Stimulated activated CD4-positive, alpha-beta T cell treated with anti-CD3 and anti-CD28 coated beads, TNF-alpha, amount 100 ng/mL, for 24 hours (primary cell): ENCODE measurements at places on chromosomes 1 and 21.

DNA sequence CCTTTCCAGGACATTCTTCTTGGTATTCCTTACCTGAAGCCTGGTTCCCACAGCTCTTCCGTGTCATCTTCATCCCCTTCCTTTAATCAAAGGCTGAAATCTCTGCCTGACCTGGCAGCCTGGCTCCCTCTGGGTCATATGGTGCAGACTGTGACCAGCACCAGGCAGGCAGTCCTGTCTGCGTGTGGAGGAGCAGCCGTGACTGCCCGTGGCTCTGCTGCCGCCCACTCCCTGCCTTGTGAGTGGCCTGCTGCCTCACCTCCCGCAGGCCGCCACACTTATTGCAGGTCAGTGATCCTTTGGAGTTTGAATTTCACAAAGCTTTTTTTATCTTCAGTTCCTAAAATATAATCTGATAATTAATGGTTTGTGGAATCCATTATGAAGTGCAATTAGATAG lies 36.2 kb upstream of the EPHA8 start:
- DNase-seq, result no peak

GRCh38 chr1:109258481-109259466 lies 9.4 kb downstream of the CELSR2 start:
- DNase-seq, result no peak

DNA sequence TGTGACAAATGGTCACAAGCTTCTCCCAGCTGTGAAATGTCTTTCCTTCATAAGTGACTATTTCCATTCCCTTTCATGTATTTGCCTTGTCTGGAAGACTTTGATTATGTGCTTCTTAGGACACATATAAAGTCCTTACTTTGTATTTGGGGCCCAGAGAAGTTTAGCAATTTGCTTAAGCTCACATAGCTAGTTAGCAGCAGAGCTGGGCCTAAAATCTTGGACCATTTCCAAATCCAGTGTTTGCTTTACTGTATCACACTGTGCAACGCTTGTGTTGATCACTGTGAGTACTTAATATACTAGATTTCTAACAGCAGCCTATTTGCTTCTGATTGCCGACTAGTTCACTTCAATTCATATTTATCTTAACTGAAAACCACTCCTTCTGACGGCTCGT lies 2.2 kb upstream of the KCNA3 start:
- DNase-seq, result no peak

DNA sequence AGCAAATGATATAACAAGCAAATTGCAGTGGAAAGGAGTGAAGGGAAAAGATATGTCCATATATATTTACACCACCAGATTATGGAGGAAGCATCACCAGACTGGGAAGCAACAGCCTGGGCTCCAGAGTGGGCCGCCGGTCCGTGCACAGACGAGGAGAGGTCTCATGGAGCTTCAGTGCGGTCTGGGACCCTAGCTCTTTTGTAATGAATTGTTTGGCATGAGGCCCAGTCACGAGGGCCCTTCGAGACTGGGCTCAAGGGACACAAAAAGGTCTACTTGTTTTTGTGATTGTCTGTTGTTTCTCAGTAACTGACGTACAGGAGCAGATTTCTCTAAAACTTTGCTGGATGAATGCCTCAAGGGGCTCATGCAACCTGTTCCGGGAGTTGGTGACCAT lies 12.9 kb upstream of the STUM start:
- no peak for DNase-seq

DNA sequence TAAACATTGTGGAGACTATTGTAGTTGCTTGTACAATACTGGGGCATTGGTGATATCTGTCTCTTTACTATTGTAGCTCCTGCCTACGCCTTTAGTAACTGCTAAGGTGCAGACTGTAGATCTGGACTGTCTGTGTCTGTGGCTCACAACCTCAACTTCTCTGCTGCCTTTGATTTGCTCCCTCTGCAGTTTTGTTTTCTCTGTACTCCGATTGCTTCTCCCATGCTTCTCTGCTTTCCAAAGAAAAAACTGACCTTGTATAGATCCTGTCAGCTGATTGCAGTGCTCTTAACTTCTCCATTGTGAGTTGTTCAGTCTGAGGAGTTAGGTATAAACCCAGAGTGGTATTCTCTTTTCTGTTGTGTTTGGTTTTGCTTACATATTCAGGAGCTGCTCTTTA lies 15.3 kb downstream of the MAGI3 start:
- no peak for DNase-seq

- DNase-seq, result no peak
These were observed 75.7 kb downstream of the PHTF1 start for GRCh38 chr1:113683384-113684152.

- DNase-seq, result no peak
These were observed 592 bp downstream of the AGRN start for GRCh38 chr1:1020415-1021009.

DNA sequence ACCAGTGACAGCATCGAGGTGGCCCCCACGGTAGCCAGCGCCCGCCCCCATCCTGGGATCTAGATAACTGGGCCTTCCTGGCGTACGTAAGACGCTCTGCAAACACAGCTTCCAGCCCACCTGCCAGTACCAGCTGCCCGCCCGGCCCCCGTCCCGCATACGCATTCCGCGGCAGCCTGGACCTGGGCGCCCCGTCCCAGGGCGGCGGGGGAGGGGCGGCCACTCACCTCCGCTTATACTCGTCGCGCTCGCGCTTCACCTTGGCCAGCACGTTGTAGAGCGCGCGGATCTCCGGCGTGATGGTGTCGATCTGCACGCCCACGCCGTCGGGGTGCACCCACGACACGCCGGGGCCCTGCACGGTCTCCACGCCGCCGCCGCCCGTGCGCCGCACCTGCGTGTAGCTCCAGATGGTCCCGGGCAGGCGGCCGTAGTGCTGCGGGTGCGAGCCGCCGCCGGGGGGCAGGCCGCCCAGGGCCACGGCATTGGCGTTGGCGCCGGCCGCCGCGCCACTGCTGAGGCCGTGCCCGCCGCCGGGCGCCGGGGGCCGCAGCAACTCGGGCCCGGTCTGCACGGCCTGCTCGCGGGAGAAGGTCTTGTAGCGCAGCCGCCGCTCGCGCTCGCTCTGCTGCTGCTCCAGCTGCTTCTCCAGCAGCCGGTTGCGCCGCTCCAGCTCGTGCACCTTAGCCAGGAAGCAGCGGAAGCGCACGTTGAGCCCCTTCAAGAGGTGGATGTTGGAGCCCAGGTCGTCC lies 859 bp downstream of the IFFO2 start:
- DNase-seq, result peak; percentile 57

- no peak for DNase-seq
These were observed at the start of gene LDLRAD1 for GRCh38 chr1:54017979-54018378. Gene LDLRAD1, minus strand, starts transcription at chr1:54018186. Its CDS starts 74 bp downstream, at chr1:54018112.

- no peak for DNase-seq
These were observed 106.9 kb downstream of the ASH1L start for GRCh38 chr1:155455588-155456195.

DNA sequence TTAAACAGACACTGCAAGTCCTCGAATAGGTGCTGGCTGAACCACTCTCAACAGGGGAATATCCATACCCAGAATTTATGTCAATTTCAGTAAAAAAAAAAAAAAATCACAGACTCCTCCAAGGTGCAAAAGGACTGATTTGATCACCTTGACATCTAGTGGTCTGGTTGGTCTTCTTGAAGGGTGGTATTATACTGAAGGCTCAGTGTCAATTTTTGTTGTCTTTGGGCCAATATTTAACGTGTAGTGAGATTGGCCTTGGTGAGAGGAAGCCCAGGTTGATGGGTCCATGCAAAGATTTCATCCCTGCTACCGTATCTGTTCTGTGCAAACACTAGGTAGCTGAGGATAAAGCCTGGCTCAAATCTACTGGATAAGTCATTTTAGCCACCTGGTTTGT lies 4.0 kb upstream of the GBP5 start:
- DNase-seq, result no peak

- DNase-seq, result no peak
These were observed 10.4 kb downstream of the CBR3 start for GRCh38 chr21:36145259-36145658.

DNA sequence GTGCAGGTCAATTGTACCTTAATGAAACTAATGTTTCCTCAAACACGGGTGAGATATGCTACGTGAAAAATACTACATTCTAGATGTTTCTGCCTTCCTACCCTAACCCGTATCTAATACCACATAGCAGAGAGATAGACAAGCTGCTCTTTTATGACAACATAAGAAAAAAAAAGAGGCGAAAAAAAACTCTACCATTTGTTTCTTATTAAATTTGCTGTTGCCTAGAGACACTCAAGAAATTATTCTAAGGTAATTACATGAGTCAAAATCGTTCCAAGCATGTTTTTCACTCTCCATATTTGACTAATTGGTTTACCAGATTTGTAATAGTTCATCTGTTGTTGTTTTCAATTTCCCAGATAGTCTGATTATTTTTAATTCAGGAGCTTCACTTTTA lies 27.4 kb downstream of the PALMD start:
- DNase-seq, result no peak
